Keratinocyte (primary cell): ENCODE measurements at places on chromosomes 3 and 15. TPM values are rescaled to one million over a fixed set of nuclear protein-coding genes. Genes with fewer than 3 reads are reported as not detected.

The SSUH2 gene
- polyA plus RNA-seq, result 0.03 to 0.13 TPM (median 0.09 TPM) in 3 replicates

The POPDC2 gene
- 0.48 to 1.3 TPM (median 0.87 TPM) in 3 replicates for polyA plus RNA-seq

The TP63 gene
- 183 to 225 TPM (median 214 TPM) in 3 replicates for polyA plus RNA-seq

DNA sequence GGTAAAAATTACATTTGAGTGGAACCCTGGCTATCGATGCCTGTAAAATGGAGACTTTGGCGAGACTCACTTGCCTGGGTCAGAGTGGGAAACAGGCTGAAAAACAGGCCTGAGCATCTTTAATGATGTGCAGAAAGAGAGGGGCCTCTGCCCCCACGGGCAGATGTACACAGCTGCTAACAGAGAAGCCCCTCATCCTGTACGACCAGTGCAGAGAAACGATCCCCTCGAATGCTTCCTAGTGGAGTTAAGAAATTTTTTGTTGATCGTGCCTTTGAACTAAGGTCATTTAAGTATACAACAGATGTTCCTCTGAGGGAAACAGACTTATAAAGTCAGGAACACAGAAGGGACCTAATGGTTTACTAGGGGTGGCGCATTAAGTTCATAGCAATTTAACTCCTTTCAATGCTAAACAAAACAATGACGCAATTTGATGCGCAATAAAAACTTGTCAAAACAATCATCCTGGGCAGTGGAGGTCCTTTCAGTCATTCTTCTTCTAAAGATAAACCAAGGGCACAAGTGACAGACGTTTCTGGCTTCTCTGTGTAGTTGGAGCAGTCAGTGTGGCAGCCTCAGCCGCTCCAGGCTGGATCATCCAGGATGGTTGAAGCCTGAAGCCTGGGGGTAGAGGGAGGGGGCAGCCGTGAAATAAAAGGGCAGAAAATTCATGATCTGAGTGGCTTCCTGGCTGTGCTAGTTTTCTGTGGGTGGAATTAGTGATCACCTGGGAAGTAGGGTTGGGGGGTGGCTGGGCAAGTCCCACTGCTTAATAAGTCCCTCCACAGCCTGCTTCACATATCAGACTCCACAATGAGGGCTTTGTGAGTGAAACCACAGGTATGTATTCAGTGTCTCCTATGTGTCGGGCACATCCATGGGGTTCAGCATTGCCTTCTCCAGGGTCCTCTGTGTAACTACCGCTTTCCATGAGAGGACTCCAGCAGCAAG, 50.8 kb upstream of the MRPS22 start:
- H3K36me3 ChIP-seq, result no peaks in the 10 kb centered on the region
- H3K27me3 ChIP-seq, result no peaks in the 10 kb centered on the region
- no peak for DNase-seq
- no peak overlapping the region for H3K4me3 ChIP-seq
- H3K27ac ChIP-seq, result no peak overlapping the region

DNA sequence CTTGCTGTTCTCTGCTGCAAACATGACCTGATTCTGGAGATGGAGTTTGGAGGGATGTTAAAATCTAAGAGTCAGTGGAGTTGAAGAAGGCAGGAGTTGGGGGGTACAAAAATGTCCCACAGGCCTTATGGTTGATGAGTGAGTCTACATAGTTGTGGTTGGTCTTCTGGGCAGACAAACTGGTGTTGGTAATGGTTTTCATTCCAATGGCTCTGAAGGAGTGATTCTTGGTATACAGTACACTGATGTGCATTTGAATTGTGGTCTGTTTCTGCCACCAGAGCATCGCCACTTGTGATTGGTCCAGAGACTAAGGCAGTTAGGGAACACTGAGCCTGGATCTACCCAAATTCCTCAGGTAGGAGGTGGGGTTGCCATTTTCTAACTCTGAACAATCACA, 514.1 kb upstream of the CFAP20DC start:
- no peak overlapping the region for H3K27ac ChIP-seq
- H3K27me3 ChIP-seq, result no peaks in the 10 kb centered on the region
- H3K36me3 ChIP-seq, result no peaks in the 10 kb centered on the region
- H3K4me3 ChIP-seq, result no peak overlapping the region
- H3K4me1 ChIP-seq, result peaks cover 48% of the 10 kb centered on the region

DNA sequence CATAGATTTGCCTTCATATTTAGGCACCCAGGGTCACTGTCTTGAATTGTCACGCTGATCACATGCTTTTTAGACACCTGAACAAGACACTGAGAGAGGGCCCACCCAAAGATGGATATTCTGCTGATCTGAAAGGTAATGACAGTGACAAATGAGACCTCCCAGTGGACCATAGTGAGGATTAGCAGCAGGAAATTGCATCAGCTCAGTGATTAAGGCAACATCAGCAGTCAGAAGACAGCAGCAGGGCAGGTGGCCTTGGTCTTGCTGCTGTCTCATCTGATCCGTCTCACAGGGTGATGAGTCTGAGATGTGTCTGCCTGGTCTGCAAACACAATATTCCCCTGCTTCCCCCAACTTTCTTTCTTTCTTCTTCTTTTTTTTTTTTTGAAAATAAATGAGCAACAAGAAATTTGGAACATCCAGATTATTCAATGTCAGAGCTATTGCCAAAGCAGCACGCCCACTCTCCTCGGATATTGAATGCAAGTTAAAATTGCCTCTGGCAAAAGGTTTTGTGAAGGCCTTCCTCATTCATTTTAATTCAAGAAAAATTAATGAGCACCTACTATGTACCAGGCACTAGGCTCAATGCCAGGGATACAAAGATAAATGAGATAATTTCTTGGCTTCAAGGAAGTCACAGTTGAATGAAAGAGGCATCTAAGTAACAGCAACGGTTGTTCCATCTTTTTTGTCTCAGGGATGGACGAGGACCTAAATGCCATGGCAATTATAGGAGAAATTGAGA, 14.1 kb downstream of the OTOL1 start:
- no peaks in the 10 kb centered on the region for H3K4me1 ChIP-seq
- no peak overlapping the region for H3K27ac ChIP-seq
- DNase-seq, result no peak
- no peak overlapping the region for H3K4me3 ChIP-seq
- no peaks in the 10 kb centered on the region for H3K27me3 ChIP-seq
- no peaks in the 10 kb centered on the region for H3K36me3 ChIP-seq

- H3K4me3 ChIP-seq, result no peak overlapping the region
- no peaks in the 10 kb centered on the region for H3K36me3 ChIP-seq
- H3K4me1 ChIP-seq, result no peaks in the 10 kb centered on the region
- DNase-seq, result no peak
- H3K27me3 ChIP-seq, result no peaks in the 10 kb centered on the region
Observed at GRCh38 chr15:38335116-38335515, 82.5 kb downstream of the SPRED1 start.
